Mesothelial cell of epicardium (in vitro differentiated cells): ENCODE measurements at places on chromosomes 2 and 18. TPM values are rescaled to one million over a fixed set of nuclear protein-coding genes. Genes with fewer than 3 reads are reported as not detected.

CNGA3 gene
- total RNA-seq, result not detected in 3 replicates

LIPG gene
- total RNA-seq, result 22.3 to 26.0 TPM (median 25.7 TPM) in 3 replicates

DYNAP gene
- not detected in 3 replicates for total RNA-seq

OTOS gene
- not detected in 3 replicates for total RNA-seq

NXPH2 gene
- 4.6 to 6.1 TPM (median 4.8 TPM) in 3 replicates for total RNA-seq

EDAR gene
- total RNA-seq, result 5.1 to 6.6 TPM (median 5.5 TPM) in 3 replicates

TMEM163 gene
- 0.29 to 0.47 TPM in 2 of 3 replicates, not detected in the other for total RNA-seq

ITM2C gene
- 269 to 275 TPM (median 270 TPM) in 3 replicates for total RNA-seq

SIX3 gene
- total RNA-seq, result not detected in 3 replicates

RTP5 gene
- total RNA-seq, result not detected in 3 replicates

CCL20 gene
- total RNA-seq, result 0.36 TPM in 1 of 3 replicates, not detected in the others

RNF181 gene
- 76.6 to 87.4 TPM (median 82.8 TPM) in 3 replicates for total RNA-seq

GCKR gene
- total RNA-seq, result not detected in 3 replicates

REG3A gene
- not detected in 3 replicates for total RNA-seq

RMC1 gene
- total RNA-seq, result 18.8 to 20.0 TPM (median 19.4 TPM) in 3 replicates

PAIP2B gene
- total RNA-seq, result 10.3 to 11.3 TPM (median 10.8 TPM) in 3 replicates

DSEL gene
- total RNA-seq, result 6.3 to 6.5 TPM (median 6.4 TPM) in 3 replicates

LYPD6B gene
- total RNA-seq, result 27.2 to 30.6 TPM (median 28.8 TPM) in 3 replicates

OBSL1 gene
- total RNA-seq, result 307 to 319 TPM (median 316 TPM) in 3 replicates

GALNT13 gene
- 15.8 to 18.4 TPM (median 16.1 TPM) in 3 replicates for total RNA-seq

SULT1C4 gene
- total RNA-seq, result 16.0 to 17.5 TPM (median 17.5 TPM) in 3 replicates

ADAM23 gene
- 6.9 to 8.6 TPM (median 8.5 TPM) in 3 replicates for total RNA-seq

DCDC2C gene
- total RNA-seq, result not detected in 3 replicates

STEAP3 gene
- total RNA-seq, result 0.89 to 0.94 TPM (median 0.93 TPM) in 3 replicates

RESP18 gene
- total RNA-seq, result not detected in 3 replicates

SULT1C2 gene
- 0.05 to 0.13 TPM in 2 of 3 replicates, not detected in the other for total RNA-seq

ABCG5 gene
- not detected in 3 replicates for total RNA-seq

CDH20 gene
- 0.63 to 0.93 TPM (median 0.89 TPM) in 3 replicates for total RNA-seq

IGFBP2 gene
- 376 to 409 TPM (median 381 TPM) in 3 replicates for total RNA-seq

ZC3H8 gene
- total RNA-seq, result 18.7 to 20.7 TPM (median 20.2 TPM) in 3 replicates

C2orf81 gene
- total RNA-seq, result 4.7 to 8.8 TPM (median 6.0 TPM) in 3 replicates

SPR gene
- 11.4 to 13.8 TPM (median 12.5 TPM) in 3 replicates for total RNA-seq

ALPP gene
- total RNA-seq, result not detected in 3 replicates

OSBPL6 gene
- 2.1 to 3.1 TPM (median 2.8 TPM) in 3 replicates for total RNA-seq

INPP4A gene
- total RNA-seq, result 37.3 to 40.7 TPM (median 37.3 TPM) in 3 replicates

TBR1 gene
- total RNA-seq, result 0.09 to 0.13 TPM in 2 of 3 replicates, not detected in the other

TANK gene
- total RNA-seq, result 53.0 to 59.0 TPM (median 54.5 TPM) in 3 replicates

MRO gene
- total RNA-seq, result 0.18 to 0.40 TPM (median 0.29 TPM) in 3 replicates

C2orf66 gene
- total RNA-seq, result 0.18 to 0.44 TPM (median 0.27 TPM) in 3 replicates

ETAA1 gene
- total RNA-seq, result 18.9 to 21.1 TPM (median 19.8 TPM) in 3 replicates

ANKRD30BL gene
- total RNA-seq, result not detected in 3 replicates

CAPN14 gene
- total RNA-seq, result 0.40 to 0.54 TPM (median 0.47 TPM) in 3 replicates

WDR7 gene
- 22.8 to 28.0 TPM (median 27.4 TPM) in 3 replicates for total RNA-seq

WDR35 gene
- total RNA-seq, result 12.7 to 13.5 TPM (median 13.2 TPM) in 3 replicates
